ENCODE measurements at places on chromosomes 3 and 15.

DNA sequence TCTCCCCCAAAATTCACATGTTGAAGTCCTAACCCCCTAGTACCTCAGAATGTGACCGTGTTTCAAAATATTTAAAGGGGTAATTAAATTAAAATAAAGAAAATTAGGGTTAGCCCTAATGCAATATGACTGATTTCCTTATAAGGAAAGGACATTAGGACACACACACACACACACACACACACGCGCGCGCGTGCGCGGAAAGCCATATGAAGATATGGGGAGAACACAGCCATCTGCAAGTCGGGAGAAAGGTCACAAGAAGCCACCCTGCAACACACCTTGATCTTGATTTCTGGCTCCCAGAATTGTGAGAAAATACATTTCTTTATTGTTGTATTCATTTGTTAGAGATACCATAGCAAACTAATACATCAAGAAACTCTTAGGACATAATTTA, 54.6 kb upstream of the STXBP5L start:
- no peak for DNase-seq

- no peak for DNase-seq
Measured at GRCh38 chr3:72175296-72175858, 390.4 kb upstream of the PROK2 start.

GRCh38 chr15:86650094-86650493, 570.4 kb downstream of the AGBL1 start:
- DNase-seq, result no peak

GRCh38 chr15:91290553-91290952, 190.5 kb downstream of the SV2B start:
- DNase-seq, result no peak

- no peak for DNase-seq
Measured at GRCh38 chr15:24955531-24955921, 739 bp downstream of the SNRPN start.

DNA sequence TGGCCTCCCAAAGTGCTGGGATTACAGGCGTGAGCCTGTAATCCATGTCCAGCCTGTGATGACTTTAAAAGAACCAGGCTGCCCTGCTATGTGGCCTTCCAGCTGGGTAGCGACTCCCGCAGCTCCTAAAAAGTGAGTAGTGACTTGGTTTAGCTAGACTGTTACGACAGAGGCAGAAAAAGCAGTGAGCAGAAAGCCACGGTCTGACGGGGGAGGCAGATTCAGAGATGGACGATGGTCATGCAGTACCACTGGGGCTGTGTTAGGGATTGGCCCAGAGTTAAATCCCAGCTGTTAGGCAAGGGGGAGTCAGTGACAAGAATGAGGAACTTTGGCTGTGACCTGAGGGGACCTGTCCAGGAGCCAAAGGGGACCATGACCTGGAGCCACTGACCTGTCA, 3.1 kb upstream of the RPL29 start:
- DNase-seq, result no peak

DNA sequence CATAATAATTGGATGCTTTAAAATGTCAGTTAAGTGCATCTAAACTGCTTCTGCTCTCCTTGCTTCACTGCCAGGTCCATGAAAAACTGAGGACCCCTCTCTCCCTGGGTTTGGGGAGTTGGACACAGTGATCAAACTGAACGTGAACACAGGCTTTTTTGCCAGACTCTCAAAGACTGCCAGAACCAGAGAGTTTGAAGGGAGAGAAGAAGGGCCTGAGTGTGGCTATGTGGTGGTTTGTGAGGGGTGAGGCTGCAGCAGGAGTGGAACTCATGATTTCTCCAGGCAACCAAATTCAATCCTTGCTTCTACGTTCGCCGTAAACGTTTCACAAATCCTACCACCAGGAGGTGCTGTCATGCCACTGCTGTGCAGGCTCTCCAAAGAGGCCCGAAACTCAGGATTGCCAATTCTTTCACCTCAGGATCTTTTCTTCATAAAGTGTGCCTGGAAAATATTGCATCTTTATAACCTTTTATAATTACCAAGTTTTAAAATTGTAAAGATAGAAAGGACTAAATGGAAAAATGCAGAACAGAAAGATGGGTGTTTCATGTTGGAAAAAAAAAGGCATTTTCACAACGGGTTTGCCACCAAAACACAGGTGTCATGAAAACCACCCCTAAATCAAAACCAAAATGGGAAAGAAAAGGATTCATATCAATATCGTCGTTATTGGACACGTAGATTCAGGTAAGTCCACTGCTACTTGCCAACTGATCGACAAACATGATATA, 19.7 kb downstream of the TM4SF4 start:
- peak; percentile 58 for DNase-seq

DNA sequence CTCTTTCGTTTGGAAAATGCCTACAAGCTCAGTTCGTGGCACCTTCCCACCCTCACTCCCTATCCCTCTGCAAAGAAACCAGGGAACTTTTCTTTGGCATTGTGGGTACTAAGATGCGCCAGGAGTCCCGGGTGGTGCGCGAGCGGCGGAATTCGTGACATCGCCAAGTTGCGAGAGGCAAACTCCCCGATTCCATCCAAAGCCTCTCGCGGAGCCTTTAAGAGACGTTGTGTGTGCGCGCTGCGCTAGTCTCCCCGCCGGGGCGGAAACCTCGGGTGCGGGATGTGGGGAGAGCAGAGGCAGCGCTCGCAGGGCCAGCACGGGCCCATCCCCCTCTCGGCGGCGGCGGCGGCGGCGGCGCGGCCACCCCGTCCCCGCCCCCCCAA, 443 bp upstream of the NR2F2 start:
- peak; percentile 58 for DNase-seq

GRCh38 chr3:120418866-120419490, 31.8 kb downstream of the FSTL1 start:
- peak; percentile 91 for DNase-seq

- no peak for DNase-seq
Measured at GRCh38 chr3:117192888-117193287, 483.3 kb downstream of the TUSC7 start.

GRCh38 chr15:72706266-72706665, 20.3 kb downstream of the BBS4 start:
- no peak for DNase-seq

GRCh38 chr15:101652786-101653430, 727 bp upstream of the TM2D3 start:
- DNase-seq, result no peak

DNA sequence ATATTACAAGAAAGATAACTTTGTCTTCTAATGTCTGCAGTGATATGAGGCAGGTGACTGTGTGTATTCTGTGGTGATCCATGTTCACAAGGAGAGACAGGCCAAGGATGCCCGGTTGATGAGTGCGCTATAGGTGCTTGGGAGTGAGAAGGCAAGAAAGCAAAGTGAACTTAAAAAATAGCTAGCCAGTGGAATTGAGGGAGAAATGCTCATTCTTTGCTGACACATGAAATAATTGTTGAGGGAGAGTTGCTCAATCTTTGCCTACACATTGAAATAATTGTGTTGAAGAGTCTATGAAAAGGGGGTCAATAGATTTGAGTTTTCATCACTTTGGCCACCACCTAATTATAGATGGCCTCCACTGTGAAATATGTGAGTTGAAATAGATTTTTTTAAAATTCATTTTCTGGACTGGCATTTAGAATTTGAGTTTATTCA, 156.3 kb downstream of the LPP start:
- DNase-seq, result no peak
